ENCODE measurements at places on chromosomes 5 and 9.

- DNase-seq = no peak
Observed at GRCh38 chr5:8826508-8826907, 719.4 kb downstream of the SEMA5A start.

- no peak for DNase-seq
Observed at GRCh38 chr5:158953929-158954534, 145.7 kb downstream of the EBF1 start.

DNA sequence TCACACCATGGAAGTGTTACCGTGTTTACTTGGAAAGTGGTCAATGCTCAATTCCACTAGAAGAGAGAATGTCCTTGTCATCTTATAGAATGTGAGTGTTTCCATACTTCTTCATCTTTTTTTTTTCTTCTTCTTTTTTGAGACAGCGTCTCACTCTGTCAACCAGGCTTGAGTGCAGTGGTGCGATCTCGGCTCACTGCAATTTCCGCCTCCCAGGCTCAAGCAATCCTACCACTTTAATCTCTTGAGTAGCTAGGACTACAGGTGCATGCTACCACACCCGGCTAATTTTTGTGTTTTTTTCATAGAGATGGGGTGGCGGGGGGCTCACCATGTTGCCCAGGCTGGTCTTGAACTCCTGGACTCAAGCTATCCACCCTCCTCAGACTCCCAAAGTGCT lies 137.3 kb upstream of the PCA3 start:
- no peak for DNase-seq

DNA sequence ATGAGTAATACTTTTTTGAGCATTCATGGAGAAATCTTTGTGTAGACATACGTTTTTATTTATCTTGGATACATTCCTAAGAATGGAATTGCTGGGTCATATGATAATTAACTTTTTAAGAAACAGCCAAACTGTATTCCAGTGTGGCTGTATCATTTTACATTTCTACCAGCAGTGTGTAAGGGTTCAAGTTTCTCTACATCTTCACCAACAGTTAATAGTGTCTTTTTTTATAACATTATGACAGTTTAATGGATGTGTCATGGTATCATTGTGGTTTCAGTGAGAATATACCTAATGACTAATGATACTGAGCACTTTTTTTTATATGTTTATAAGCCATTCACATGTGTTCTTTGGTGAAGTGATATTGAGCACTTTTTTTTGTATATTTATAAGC lies 52.4 kb downstream of the NIPBL start:
- peak; percentile 80 for DNase-seq

- DNase-seq = peak; percentile 52
Observed at GRCh38 chr5:77073667-77074066, 13.4 kb downstream of the ZBED3 start.

DNA sequence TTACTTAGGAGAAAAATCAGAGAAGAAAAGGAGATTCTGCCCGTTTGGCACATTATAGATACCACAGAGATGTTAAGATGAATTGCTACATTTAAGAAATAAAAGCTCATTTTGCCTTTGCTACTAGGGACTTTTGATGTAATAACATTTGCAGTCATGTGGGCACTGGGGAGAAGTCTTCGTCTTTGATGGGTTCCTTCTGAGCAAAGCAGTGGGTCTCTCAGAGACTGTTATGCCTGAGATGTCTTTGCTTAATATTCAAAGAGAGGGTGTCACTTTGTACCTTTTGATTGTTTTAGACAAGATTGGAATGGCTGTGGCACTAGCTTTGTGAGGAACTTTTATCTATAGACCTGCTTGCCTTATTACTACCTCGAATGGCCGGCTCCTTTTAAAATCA lies 25.0 kb downstream of the SLC25A25 start:
- DNase-seq = no peak

GRCh38 chr9:34498553-34498952 lies 24.2 kb downstream of the ENHO start:
- no peak for DNase-seq

GRCh38 chr5:6407558-6408259 lies 29.4 kb upstream of the MED10 start:
- no peak for DNase-seq

DNA sequence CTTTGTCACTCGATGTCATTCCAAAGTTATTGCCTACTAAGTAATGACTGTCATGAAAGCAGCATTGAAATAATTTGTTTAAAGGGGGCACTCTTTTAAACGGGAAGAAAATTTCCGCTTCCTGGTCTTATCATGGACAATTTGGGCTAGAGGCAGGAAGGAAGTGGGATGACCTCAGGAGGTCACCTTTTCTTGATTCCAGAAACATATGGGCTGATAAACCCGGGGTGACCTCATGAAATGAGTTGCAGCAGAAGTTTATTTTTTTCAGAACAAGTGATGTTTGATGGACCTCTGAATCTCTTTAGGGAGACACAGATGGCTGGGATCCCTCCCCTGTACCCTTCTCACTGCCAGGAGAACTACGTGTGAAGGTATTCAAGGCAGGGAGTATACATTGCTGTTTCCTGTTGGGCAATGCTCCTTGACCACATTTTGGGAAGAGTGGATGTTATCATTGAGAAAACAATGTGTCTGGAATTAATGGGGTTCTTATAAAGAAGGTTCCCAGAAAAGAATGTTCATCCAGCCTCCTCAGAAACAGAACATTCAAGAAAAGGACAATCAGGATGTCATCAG lies 11.3 kb downstream of the TLR4 start:
- no peak for DNase-seq

GRCh38 chr9:684054-684890 lies 157.2 kb upstream of the DMRT1 start:
- DNase-seq = peak; percentile 88

Data from astrocyte (in vitro differentiated cells and primary cell).